ENCODE measurements at places on chromosomes 13 and 19. TPM values are rescaled to one million over a fixed set of nuclear protein-coding genes. Genes with fewer than 3 reads are reported as not detected.

CD177 gene
- not detected for polyA plus RNA-seq

UPF1 gene
- polyA plus RNA-seq, result 37.7 TPM

GRWD1 gene
- polyA plus RNA-seq, result 38.6 TPM

RPL18A gene
- polyA plus RNA-seq, result 930 TPM

MYH14 gene
- polyA plus RNA-seq, result 3.0 TPM

- H3K36me3 ChIP-seq, result no peaks in the 10 kb centered on the region
- no peaks in the 10 kb centered on the region for H3K27me3 ChIP-seq
- no peak overlapping the region for H3K27ac ChIP-seq
- DNase-seq, result no peak
- no peaks in the 10 kb centered on the region for H3K4me1 ChIP-seq
- no peak overlapping the region for H3K4me3 ChIP-seq
Observed at GRCh38 chr19:8731428-8732169, 10.2 kb downstream of the OR2Z1 start.

DNA sequence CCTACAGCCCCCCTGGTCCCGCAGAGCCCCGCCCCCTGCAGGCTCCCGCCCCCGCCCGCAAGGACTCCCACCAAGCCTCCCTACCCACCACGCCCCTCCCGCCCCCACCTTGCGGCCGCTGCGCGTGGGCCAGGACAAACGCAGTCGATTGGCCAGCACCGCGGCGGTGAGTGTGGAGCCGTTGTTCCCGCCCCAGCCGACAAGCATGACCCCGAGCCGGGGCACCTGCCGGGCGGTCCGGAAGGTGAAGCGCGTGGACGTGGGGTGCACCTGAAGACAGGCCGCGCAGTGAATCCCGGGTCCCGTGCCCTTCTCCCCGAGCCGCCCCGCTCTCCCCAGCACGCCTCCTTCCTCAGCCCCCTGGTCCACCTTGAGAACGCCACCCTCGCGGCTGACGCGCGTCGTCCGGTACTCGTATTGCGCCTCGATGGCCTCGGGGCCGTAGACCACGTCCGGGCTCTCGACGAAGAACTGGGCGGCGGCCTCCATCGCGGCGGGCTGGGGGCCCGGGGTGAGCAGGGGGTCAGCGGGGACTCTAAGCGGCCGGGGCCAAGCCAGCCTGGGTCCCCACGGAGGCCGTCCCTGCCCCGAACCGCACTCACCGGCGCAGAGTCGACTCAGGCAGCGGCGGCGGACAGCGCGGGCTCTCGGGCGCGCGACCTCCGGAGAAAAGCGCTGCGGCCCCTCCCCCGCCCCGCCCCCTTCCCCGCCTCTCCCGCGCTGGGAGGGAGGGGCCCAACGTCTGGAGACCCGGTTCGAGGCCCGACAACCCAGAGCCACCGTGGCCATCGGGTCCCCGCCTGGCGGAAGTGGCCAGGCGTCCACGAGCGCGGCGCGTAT lies at the start of gene ISYNA1:
Gene ISYNA1, minus strand, starts transcription at position 643 of the 840 bp plus-strand sequence. Its CDS starts 154 bp downstream, at position 489.
- H3K4me3 ChIP-seq, result peak within 1 kb of the TSS; percentile 55
- no peaks in the 10 kb centered on the region for H3K36me3 ChIP-seq
- DNase-seq, result peak; percentile 68
- H3K27ac ChIP-seq, result peak within 1 kb of the TSS; percentile 95
- H3K27me3 ChIP-seq, result no peaks in the 10 kb centered on the region
- H3K4me1 ChIP-seq, result peaks cover 33% of the 10 kb centered on the region

DNA sequence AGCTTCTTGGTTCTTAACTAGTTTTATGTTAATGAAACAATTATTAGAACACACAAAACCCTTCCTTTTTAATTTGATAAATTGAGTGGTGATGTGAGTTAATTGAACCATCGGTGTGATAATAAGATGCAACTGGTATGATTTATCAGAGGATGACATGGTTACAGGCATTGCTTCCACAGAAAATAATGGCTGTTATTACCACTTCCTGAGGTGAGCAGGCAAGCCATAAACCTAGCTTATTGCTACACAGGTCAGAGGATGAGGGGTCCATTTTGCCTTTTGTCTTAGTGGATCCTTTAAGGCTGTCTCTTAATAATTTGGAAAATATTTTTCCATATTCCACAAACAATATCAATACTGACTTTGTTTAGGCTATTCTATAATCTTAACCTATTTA lies 226.6 kb upstream of the EDNRB start:
- no peak overlapping the region for H3K27ac ChIP-seq
- no peak overlapping the region for H3K4me3 ChIP-seq
- no peaks in the 10 kb centered on the region for H3K36me3 ChIP-seq
- no peaks in the 10 kb centered on the region for H3K4me1 ChIP-seq

GRCh38 chr13:72141855-72142519 lies 275.0 kb upstream of the DACH1 start:
- DNase-seq, result no peak
- no peak overlapping the region for H3K4me3 ChIP-seq
- H3K36me3 ChIP-seq, result no peaks in the 10 kb centered on the region
- no peak overlapping the region for H3K27ac ChIP-seq
- H3K27me3 ChIP-seq, result no peaks in the 10 kb centered on the region

DNA sequence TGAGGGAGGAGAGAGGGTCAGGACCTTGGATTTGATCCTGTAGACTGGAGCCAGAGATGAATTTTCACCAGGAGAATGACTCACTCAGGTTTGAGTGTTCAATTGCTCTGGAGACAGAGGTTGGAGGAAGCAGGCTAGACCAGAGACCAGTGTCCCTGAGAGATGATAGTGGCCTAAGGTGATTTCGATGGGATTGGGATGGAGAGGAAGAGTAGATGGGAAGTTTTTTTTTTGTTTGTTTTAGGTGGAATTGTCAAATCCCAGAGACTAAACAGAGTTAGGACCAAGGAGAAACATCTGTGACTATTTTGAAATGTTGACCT lies 2.3 kb downstream of the CEBPG start:
- peaks cover 13% of the 10 kb centered on the region for H3K36me3 ChIP-seq
- no peak overlapping the region for H3K4me3 ChIP-seq
- peaks cover 5% of the 10 kb centered on the region for H3K4me1 ChIP-seq

GRCh38 chr19:43525836-43526771 lies 897 bp downstream of the ETHE1 start:
- H3K27me3 ChIP-seq, result no peaks in the 10 kb centered on the region
- H3K4me3 ChIP-seq, result peak overlapping the region; percentile 82
- peaks cover 15% of the 10 kb centered on the region for H3K4me1 ChIP-seq

DNA sequence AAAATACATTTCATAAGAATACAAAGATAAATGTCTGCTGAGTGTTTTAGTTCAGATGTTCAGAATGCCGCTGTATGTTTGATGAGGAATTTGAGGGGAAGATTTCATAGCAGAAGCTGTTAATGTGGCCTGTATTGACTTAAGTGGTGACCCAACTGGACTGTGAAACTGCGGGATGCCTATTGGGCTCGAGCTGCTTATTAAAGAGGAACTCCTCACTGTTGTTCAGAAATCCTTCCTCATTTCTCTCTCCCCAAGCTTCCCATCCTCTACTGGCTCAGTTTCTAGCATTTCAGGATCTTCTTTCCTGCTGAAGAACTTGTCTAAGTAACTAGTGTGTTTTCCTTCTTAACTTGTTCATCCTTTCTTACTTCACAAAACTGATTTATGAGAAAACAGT lies 20.4 kb downstream of the DGKH start:
- H3K36me3 ChIP-seq, result no peaks in the 10 kb centered on the region
- no peaks in the 10 kb centered on the region for H3K27me3 ChIP-seq
- H3K4me1 ChIP-seq, result no peaks in the 10 kb centered on the region
- no peak for DNase-seq
- H3K4me3 ChIP-seq, result no peak overlapping the region

GRCh38 chr13:112062571-112063570 lies 4.1 kb upstream of the SOX1 start:
- peaks cover 100% of the 10 kb centered on the region for H3K27me3 ChIP-seq
- no peak overlapping the region for H3K27ac ChIP-seq
- no peaks in the 10 kb centered on the region for H3K36me3 ChIP-seq
- H3K4me1 ChIP-seq, result no peaks in the 10 kb centered on the region
- no peak overlapping the region for H3K4me3 ChIP-seq

- peaks cover 6% of the 10 kb centered on the region for H3K4me1 ChIP-seq
- no peak overlapping the region for H3K27ac ChIP-seq
- no peaks in the 10 kb centered on the region for H3K36me3 ChIP-seq
- H3K27me3 ChIP-seq, result no peaks in the 10 kb centered on the region
- no peak overlapping the region for H3K4me3 ChIP-seq
- no peak for DNase-seq
Observed at GRCh38 chr13:27405546-27406134, 18.8 kb upstream of the GTF3A start.
